ENCODE measurements at places on chromosomes 3 and 15.
A peak's percentile ranks its signal among the peaks of the same experiment; 100 is the strongest.

GRCh38 chr15:73414876-73415275 lies 28.1 kb upstream of the REC114 start:
- DNase-seq: no peak

DNA sequence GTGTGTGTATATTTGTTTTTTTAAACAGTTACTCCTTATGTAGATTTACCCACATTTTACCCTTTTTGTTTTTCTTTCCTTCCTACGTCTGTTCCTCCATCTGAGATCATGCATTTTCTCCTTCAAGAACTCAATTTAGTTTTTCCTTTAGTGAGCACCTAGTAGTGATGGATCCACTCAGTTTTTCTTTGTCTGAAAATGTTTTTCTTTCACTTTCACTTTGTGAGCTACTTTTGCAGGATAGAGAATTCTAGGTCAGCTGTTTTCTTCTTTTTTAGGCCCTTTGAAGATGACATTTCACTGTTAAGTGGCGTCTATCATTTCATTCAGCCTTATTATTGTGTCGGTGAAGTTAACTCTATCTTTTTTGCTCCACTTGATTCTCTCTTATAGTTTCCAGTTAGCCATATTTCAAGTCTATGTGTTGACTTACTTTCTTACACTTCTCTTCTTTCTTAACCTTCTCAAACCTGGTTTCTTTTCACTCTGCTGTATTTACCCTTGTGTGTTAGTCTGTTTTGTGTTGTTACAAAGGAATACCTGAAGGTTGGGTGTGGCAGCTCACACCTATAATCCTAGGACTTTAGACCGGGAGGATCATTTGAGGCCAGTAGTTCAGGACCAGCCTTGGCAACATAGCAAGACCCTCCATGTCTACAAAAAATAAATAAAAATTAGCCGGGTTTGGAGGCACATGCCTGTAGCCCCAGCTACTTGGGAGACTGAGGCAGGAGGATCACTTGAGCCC lies 55.8 kb downstream of the PRKCI start:
- DNase-seq: no peak

DNA sequence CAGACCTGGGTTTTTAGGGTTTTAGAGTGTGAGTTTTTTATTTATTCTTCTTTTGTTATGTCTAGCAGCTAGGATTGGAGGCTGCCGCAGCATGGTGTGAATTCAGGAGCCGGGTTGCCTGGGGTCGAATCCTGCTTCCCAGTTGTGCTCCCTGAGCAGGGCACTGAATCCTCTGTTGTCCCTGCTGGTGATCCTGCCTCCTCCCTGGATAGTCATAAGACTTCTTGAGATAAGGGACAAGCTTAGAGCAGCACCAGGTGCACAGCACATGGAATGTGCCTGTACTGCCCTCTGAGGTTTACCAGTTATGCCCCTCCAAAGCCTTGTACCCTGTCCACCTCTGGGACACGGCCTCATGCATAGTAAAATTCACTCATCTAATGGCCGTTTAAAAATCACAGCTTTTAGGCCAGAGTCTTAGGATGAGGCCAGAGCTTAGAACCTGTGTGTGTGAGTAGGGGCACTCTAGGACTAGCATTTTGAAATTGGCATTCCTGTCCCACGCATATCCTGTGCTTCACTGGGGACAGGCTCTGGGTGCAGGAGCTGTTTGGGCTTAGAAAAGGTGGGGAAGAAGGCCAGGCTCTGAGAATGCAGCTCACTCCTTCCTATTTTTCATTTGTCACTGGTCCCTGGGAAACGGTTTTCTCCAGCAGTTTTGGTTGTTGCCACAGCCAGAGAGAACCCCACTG lies 47.7 kb downstream of the CHCHD6 start:
- no peak for DNase-seq

GRCh38 chr3:76107935-76108570 lies 322.7 kb upstream of the ZNF717 start:
- DNase-seq: peak; percentile 25

- no peak for DNase-seq
Observed at GRCh38 chr3:78974181-78974790, 793.5 kb downstream of the ROBO1 start.

GRCh38 chr3:128969993-128970739 lies 23.7 kb downstream of the CFAP92 start:
- DNase-seq: peak; percentile 65

All from NCI-H526 (cell line).